Esophagus muscularis mucosa (tissue), 4 donors: ENCODE measurements at places on chromosomes 5 and 9. TPM values are rescaled to one million over a fixed set of nuclear protein-coding genes. Genes with fewer than 3 reads are reported as not detected.

The FAM81B gene
- total RNA-seq: not detected

The COMMD10 gene
- total RNA-seq: 17.6 TPM

The DBH gene
- not detected for total RNA-seq

The BRINP1 gene
- total RNA-seq: not detected

The LCN10 gene
- 12.0 TPM for total RNA-seq

The LIX1 gene
- total RNA-seq: 0.71 TPM

The BHMT2 gene
- 105 TPM for total RNA-seq

The VCAN gene
- total RNA-seq: 117 TPM

The TMED9 gene
- total RNA-seq: 47.3 TPM

The EDIL3 gene
- 11.3 TPM for total RNA-seq

- peaks cover 40% of the 10 kb centered on the region for H3K36me3 ChIP-seq
- H3K4me3 ChIP-seq: no peak overlapping the region
- no peak for DNase-seq
- H3K27ac ChIP-seq: no peak overlapping the region
Observed at GRCh38 chr9:130639124-130639765, 25.1 kb upstream of the PRDM12 start.

GRCh38 chr5:541539-542318 is 17.5 kb upstream of the SLC9A3 start:
- H3K4me1 ChIP-seq: no peaks in the 10 kb centered on the region
- no peak for DNase-seq

- no peaks in the 10 kb centered on the region for H3K36me3 ChIP-seq
- H3K27ac ChIP-seq: no peak overlapping the region
- H3K27me3 ChIP-seq: no peaks in the 10 kb centered on the region
- no peak for DNase-seq
- H3K4me1 ChIP-seq: peaks cover 16% of the 10 kb centered on the region
Observed at GRCh38 chr5:167296661-167297060, 994.8 kb upstream of the WWC1 start.

DNA sequence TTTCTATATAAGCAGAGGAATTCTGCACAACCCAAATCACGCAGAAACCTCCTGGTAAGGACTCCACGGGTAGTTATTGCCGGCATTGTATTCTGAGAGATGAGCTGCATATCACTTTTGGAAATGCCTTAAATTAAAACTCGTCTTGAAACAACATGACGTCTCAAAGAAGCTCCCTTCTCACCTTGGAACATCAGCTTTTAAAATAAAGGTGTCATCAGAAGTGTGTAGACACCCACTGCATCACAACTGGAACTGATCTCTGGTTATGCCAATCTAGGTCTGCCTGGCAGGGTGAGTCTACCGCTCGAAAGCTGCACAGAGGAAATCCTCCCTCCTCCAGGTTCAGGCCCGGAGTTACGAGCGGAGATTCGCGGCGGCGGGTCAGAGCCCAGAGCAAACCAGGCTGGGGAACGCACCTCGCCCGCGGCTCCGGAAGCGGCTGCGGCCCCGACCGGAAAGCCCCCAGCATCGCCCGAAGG is 974 bp upstream of the SLC12A2 start:
- H3K27ac ChIP-seq: peak overlapping the region; percentile 99
- no peak for DNase-seq
- peak overlapping the region; percentile 92 for H3K4me3 ChIP-seq

DNA sequence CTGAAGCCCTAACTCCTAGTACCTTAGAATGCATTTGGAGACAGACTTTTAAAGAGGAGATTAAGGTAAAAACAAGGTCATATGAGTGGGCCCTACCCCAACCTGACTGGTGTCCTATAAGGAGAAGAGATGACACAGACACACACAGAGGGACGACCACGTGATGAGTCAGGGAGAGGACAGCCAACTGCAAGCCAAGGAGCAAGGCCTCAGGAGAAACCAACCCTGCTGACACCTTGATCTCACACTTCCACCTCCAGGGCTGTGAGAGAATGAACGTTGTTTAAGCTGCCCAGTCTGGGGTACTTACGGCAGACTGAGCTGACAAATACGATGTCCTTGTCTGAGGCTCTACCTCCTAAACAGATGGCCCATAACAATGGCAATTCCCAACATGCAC is 93.6 kb downstream of the ROR2 start:
- no peak overlapping the region for H3K4me3 ChIP-seq
- H3K27me3 ChIP-seq: no peaks in the 10 kb centered on the region
- no peaks in the 10 kb centered on the region for H3K36me3 ChIP-seq
- DNase-seq: no peak
- peak overlapping the region; percentile 71 for H3K27ac ChIP-seq

GRCh38 chr9:92270511-92270910 is 23.0 kb downstream of the IARS1 start:
- no peak overlapping the region for H3K27ac ChIP-seq
- DNase-seq: no peak
- no peaks in the 10 kb centered on the region for H3K4me1 ChIP-seq

DNA sequence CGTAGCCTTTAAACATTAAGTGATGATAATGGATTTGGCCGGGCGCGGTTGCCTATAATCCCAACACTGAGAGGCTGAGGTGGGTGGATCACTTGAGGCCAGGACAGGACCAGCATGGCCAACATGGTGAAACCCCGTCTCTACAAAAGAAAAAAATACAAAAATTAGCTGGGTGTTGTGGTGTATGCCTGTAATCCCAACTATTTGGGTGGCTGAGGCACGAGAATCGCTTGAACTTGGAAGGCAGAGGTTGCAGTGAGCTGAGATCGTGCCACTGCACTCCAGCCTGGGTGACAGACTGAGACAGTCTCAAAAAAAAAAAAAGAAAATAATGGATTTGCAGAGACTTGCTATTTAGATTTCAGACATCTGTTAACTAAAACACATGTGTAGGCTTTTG is 9.2 kb upstream of the MATR3 start:
- peaks cover 55% of the 10 kb centered on the region for H3K36me3 ChIP-seq
- H3K4me1 ChIP-seq: peaks cover 7% of the 10 kb centered on the region
- no peak for DNase-seq
- no peak overlapping the region for H3K27ac ChIP-seq
- no peak overlapping the region for H3K4me3 ChIP-seq

DNA sequence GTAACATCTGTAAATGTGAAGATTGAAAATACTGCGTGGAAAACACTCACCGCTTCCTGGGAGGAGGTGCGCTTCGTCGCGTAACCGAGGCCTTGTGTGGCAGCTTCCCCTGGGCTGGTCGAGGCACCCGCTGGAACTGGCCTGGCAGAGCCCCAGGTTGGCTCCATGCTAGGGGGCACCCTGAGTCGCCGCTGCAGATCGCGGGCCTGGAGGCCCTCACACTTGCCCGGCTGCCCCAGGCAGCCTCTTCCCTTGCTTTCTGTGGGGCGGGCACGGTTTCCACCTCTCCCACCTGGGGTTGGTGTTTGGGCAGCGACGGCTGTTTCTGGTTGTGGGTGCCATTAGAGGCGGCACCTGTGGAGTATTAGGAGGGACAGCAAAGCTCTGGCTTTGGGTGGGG is 852 bp downstream of the ZNF354C start:
- DNase-seq: no peak
- no peaks in the 10 kb centered on the region for H3K27me3 ChIP-seq
- H3K4me1 ChIP-seq: peaks cover 16% of the 10 kb centered on the region
- peak overlapping the region; percentile 85 for H3K27ac ChIP-seq
- H3K36me3 ChIP-seq: peaks cover 40% of the 10 kb centered on the region

GRCh38 chr9:20566401-20566800 is 55.9 kb downstream of the MLLT3 start:
- peak; percentile 45 for DNase-seq
- no peaks in the 10 kb centered on the region for H3K36me3 ChIP-seq
- no peak overlapping the region for H3K27ac ChIP-seq
- no peaks in the 10 kb centered on the region for H3K27me3 ChIP-seq
- peaks cover 67% of the 10 kb centered on the region for H3K4me1 ChIP-seq

DNA sequence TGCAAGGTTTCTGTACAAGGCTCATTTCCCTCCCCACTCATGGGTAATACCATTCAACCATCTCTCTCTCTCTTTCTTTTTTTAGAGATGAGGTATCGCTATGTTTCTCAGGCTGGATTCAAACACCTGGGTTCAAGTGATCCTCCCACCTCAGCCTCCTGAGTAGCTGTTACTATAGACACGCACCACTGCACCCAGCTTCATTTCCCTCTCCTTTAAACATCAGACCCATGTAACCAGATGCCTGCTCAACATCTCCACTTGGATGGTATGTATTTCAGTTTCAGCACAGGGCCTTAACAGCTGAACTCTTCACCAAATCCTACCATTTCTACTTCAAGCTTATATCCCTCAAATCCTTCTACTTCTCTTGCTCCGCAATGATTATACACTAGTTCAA is 117.4 kb downstream of the SSBP2 start:
- no peak overlapping the region for H3K27ac ChIP-seq
- H3K27me3 ChIP-seq: no peaks in the 10 kb centered on the region
- no peaks in the 10 kb centered on the region for H3K4me1 ChIP-seq

GRCh38 chr5:179533907-179534306 is 16.4 kb upstream of the RUFY1 start:
- peaks cover 13% of the 10 kb centered on the region for H3K4me1 ChIP-seq
- H3K27ac ChIP-seq: no peak overlapping the region
- no peaks in the 10 kb centered on the region for H3K27me3 ChIP-seq
- H3K36me3 ChIP-seq: no peaks in the 10 kb centered on the region
- DNase-seq: no peak

DNA sequence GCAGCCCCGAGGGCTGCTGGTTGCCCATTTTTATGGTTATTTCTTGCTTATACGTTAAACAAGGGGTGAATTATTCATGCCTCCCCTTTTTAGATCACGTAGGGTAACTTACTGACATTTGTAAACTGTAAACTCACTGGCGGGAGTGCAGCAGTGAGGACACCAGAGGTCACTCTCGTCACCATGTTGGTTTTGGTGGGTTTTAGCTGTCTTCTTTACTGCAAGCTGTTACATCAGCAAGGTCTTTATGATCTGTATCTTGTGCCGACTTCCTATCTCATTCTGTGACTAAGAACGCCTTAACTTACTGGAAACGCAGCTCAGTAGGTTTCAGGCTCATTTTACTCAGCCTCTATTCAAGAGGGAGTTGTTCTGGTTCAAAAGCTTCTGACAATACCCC is 155.0 kb upstream of the PRDM9 start:
- no peaks in the 10 kb centered on the region for H3K4me1 ChIP-seq
- no peak for DNase-seq
- H3K27me3 ChIP-seq: no peaks in the 10 kb centered on the region
- H3K4me3 ChIP-seq: no peak overlapping the region

GRCh38 chr5:86596476-86596875 is 21.3 kb upstream of the COX7C start:
- no peaks in the 10 kb centered on the region for H3K27me3 ChIP-seq
- no peaks in the 10 kb centered on the region for H3K36me3 ChIP-seq
- no peaks in the 10 kb centered on the region for H3K4me1 ChIP-seq
- no peak overlapping the region for H3K27ac ChIP-seq
- DNase-seq: no peak
